ENCODE measurements at places on chromosomes 3 and 15. TPM values are rescaled to one million over a fixed set of nuclear protein-coding genes. Genes with fewer than 3 reads are reported as not detected.

DNA sequence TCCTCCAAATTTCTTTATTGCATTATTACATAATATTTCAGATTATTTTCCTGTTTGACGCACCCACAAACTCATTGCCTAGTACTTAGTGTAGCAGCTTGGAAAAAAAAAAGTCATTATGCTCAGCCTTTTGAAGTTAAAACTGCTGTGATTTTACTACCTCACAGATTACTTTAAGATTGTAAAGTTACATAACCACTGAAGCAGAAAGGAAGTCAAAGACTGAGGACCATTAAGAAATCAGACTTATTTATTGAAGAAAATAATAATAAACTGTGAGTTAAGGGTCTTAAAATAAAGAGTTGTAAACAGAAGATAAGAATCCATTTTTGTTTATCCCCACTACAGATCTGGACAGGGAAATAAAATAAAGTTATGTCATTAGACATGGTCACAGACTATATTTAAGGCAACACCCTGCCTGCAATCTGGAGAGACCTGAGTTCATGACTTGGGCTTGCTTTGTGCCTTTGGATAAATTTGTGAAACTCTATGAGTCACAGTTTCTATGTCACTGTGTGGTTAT lies 212.1 kb upstream of the ROBO2 start:
- DNase-seq, result no peak

GRCh38 chr15:74955017-74955416 lies 1.6 kb downstream of the RPP25 start:
- DNase-seq, result no peak

- no peak for DNase-seq
Observed at GRCh38 chr15:73752806-73753193, 351 bp downstream of the INSYN1 start.

DNA sequence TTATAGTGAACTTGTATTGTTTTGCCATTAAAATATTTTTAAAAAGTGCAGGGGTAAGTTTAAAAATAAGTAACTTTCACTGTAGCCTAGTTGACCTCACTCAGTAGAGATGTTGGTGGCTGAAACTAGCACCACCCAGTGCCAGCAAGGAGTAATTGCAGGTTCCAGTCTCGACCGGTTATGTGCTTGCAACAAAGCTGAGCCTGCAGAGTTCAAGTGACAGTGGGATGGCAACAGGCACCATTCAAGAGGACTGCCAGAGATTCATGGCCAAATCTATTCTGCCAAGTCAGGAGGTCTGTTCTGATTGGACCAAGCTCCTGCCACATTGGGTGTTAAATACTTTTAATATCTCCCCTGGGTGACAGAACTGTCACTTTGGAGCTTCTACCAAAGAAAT lies 2.7 kb downstream of the ADAMTS7 start:
- no peak for DNase-seq

- no peak for DNase-seq
Observed at GRCh38 chr3:77825001-77825827, 785.3 kb downstream of the ROBO2 start.

LDHAL6B gene
- not detected for total RNA-seq

HIGD2B gene
- not detected for total RNA-seq

DNA sequence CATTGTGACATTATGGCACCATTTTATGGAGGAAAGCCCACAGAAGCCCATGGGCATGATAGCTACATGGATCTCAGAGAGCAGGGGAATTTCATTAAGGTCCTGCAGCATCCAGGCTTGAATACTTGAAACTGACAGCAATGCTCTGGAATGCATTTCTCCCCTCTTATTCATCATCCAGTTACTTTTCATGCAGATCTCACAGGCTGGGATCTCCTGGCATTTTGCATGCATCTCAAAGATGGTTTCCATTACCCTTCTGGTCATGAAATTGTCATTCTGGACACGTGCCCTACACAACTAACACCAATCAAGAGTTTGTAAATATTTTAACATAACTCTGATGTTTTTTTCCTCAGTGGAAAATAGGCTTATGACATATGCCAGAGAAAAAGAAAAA lies 32.4 kb downstream of the VGLL3 start:
- DNase-seq, result no peak

IGDCC3 gene
- total RNA-seq, result not detected

- no peak for DNase-seq
Observed at GRCh38 chr15:78083687-78084448, 6.4 kb upstream of the TBC1D2B start.

DNA sequence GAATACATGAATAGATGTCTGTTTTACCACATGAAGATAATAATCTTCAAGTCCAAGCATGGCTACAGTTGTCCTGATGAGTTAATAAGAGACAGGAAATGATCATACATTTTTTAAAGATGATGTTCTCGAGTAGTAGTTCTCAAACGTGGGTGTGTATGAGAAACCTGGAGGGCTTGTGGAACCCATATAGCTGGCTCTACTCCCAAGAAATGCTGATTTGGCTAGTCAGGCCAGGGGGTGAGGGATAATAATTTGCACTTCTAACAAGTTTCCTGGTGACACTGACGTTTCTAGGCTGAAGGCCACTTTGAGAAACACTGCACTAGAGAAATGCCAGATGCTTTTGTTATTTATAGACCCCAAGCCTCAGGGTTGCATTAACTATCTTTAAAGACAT lies 37.0 kb downstream of the ROPN1B start:
- no peak for DNase-seq

PARP15 gene
- 5.8 TPM for total RNA-seq

ACKR4 gene
- 4.8 TPM for total RNA-seq

NTRK3 gene
- total RNA-seq, result 4.5 TPM

CD96 gene
- 5.3 TPM for total RNA-seq

- DNase-seq, result no peak
Observed at GRCh38 chr3:23377928-23378672, 175.0 kb downstream of the UBE2E2 start.

DNA sequence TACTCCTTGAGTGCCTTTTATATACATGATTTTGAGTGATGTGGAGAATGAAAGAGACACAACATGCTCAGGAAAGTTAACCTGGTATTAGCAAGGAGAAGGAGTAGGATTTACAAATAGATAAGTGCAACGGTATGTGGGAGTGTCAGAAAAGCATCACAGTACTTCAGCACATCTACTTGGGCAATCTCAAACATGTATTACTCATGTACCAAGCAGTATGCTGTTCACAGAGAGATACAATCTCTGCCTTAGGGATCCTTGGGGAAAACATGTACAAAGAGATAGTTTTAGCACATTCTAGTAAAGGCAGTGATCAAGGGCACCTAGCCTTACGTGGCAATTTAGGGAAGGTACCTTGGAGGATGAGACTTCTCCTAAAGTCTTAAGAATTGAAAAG lies 146.5 kb downstream of the FILIP1L start:
- DNase-seq, result no peak

DNA sequence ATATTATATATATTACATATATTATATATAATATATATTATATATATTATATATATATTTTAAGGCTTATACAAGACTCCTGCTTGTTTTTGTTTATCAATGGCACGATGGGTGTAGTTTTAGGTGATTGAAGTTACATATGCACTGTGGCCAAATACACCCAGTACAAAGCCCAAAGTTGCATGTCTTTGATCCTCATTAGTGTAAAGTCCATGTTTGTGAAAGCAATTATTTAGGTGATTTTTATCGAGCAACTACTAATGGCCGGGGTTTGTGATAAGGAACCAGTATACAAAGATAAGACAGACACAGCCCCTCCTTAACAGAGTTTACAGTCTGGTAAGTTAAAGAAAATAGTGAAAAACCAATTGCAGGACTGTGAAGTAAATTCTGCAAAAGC lies 154.3 kb downstream of the CHDH start:
- DNase-seq, result no peak

GRCh38 chr3:38376098-38376816 lies 29.7 kb downstream of the XYLB start:
- DNase-seq, result no peak
